Activated CD4-positive, alpha-beta T cell treated with anti-CD3 and anti-CD28 coated beads, Interleukin-2, amount 10 ng/mL, durations not matched to agents 24 days and 14 days (primary cell): ENCODE measurements at places on chromosomes 1 and 21.

GRCh38 chr1:217712925-217713597, 81.9 kb downstream of the SPATA17 start:
- H3K4me3 ChIP-seq = no peak overlapping the region
- no peak for DNase-seq
- no peaks in the 10 kb centered on the region for H3K4me1 ChIP-seq
- H3K27ac ChIP-seq = no peak overlapping the region

DNA sequence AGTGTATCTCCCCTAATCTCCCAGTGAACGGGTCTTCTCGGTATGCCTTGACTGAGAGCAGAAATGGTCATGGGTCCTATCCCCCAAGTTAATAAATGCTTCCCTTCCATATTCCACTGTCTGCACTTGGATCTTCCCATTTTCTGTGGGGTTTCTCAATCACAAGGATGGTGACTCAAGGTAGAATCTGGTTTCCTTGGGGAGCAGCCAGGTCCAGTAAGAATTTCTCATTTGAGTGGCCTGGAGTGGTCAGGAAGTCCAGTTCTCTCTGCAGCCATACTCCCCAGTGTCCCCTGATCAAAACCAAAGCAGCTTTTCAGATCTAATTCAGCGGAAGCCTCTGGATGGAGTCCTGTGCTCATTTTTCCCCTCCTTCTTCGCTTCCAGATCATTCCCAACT, 14.8 kb upstream of the SLC27A3 start:
- no peak overlapping the region for H3K27ac ChIP-seq
- no peak for DNase-seq
- no peaks in the 10 kb centered on the region for H3K4me1 ChIP-seq
- H3K27me3 ChIP-seq = no peaks in the 10 kb centered on the region
- H3K36me3 ChIP-seq = peaks cover 51% of the 10 kb centered on the region
- no peak overlapping the region for H3K4me3 ChIP-seq

DNA sequence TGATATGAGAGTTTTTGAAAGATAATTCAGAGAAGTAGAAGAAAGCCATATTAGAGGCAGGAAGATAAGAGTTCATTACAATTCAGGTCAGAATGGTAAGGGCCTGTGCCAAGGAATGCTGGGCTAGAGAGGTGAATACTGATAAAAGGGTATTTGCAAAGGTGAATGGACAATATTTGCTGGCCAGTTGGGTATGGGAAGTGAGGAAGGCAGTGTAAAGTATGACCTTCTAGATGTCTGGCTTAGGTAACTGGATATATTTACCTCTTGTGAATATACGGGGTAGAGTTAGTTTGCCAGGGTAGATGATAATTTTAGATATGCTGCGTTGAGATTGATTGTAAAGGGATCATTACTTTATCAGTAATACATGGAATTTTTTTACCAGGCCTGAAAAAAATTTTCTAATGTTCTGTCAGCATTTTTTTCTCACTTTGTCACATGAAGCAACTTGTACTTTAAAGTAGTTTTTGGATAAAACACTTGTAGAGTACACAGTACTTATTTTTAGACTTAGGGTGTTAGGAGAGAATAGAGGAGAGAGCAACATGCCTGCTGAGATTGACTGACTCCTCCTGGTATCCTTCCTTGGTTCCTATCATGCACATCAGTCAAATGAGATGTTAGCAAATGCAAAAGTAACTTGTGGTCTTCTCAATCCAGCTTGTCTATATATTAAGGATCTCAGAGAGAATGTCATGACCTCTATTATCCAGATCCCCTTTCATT, 14.1 kb downstream of the RTCA start:
- H3K4me3 ChIP-seq = no peak overlapping the region
- H3K27ac ChIP-seq = no peak overlapping the region
- H3K27me3 ChIP-seq = no peaks in the 10 kb centered on the region
- peaks cover 22% of the 10 kb centered on the region for H3K4me1 ChIP-seq
- no peak for DNase-seq

GRCh38 chr1:33123266-33123665, 42.3 kb downstream of the AZIN2 start:
- H3K27me3 ChIP-seq = no peaks in the 10 kb centered on the region
- no peak for DNase-seq
- peaks cover 21% of the 10 kb centered on the region for H3K36me3 ChIP-seq
- peaks cover 16% of the 10 kb centered on the region for H3K4me1 ChIP-seq

DNA sequence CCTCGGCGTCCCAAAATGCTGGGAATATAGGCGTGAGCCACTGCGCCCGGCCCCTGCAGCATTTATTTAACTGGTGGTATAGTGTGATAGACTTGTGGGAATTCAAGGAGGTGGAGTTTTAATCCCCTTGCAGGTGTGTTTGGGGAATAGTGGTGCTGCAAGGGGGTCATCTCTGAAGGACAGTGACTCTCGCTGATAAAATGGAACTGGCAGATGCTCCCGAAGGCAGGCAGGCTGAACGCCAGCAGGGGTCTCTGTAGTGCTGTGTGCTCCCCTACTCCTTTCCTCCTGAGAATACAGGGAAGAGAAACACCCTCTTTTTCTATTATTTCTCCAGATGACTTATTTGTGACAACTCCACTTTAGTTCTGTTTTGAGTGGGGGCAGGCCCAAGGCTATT, 4.0 kb downstream of the OSCP1 start:
- H3K4me3 ChIP-seq = no peak overlapping the region
- H3K36me3 ChIP-seq = no peaks in the 10 kb centered on the region
- peak; percentile 77 for DNase-seq

DNA sequence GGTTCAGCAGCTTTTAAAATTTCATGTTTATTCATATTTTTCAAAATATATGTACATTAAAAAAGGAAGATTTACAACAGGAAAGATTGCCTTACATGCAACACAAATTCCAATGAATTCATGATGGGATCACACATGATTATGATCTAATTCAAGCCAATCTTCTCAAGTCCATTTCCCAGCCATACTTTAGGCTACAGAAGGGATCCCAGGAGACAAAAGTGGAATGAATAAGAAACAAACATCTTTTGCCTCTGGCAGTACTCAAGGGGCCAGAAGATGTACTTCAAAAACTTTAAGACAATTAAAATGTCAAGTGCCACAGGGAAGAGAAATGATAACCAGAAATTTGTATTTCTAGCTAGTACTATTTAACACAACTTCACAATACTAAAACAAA, 10.2 kb upstream of the SH2D5 start:
- H3K27ac ChIP-seq = no peak overlapping the region
- no peaks in the 10 kb centered on the region for H3K27me3 ChIP-seq
